Stromal cell of bone marrow (primary cell): ENCODE measurements at places on chromosomes 2 and 18.

DNA sequence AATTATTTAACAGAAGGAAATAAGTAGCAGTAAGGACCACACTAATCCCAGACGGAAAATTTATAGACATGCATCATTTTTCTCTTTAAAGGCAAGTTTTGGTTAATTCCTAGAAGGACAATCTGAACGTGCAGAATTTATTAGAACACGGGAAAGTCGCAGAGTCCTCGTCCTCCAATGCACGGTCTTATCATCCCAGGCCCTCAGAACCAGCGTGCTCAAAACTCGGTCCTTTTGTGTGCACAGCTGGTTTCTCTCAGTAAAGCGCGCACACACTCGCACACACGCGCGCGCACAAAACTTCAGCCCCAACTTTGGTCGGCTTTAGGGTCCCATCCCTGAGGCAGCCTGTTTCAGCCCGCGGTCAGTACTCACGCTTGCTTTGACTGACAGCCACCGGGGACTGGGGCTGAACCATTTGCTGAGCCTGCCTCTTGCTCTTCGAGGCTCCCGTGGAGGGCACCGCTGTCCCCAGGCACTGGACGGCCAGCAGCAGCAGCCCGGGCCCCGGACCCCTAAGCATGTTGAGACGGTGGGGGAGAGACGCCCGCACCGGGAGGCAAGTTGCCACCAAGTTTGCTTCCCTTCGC lies 493 bp downstream of the FN1 start:
- DNase-seq: no peak

DNA sequence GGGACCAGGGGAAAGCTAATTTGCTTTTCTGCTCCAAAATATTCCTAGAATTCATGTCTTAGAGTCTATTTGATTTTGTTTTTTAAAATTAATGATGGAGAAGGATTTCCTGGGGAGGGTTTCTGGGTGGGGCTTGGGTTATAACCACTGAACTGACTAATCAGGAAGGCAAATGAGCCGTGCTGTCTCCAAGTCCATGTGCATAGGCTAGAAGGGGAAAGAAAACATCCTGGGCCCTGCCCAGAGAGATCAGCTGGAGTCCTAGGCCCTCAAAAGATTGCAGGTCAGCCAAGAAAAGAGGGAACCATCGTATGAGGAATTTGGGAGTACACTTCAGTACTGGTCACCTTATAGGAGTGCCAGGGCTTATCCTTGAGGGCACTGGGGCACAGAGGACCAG lies 480.2 kb upstream of the CELF4 start:
- no peak for DNase-seq

DNA sequence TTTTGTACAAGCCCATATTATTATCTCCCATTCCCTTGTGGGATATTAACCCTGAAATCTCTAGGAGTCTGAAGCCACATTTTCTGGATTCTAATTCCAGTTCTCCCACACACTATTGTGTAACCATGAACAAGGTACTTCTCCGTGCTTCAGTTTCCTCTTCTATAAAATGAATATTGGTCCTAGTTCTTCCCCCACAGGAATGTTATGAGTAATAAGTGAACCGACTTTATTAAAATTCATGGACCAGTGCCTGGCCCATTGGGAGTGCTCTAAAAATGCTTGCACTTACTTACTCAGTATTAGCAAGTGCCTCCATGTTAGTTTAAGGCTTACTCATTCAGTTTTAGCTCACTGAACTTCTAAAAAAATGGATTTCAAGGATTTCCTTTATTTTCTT lies 1.4 kb upstream of the ACMSD start:
- DNase-seq: peak; percentile 97

GRCh38 chr2:110818767-110819481 lies 86.6 kb downstream of the ACOXL start:
- DNase-seq: no peak

- peak; percentile 3 for DNase-seq
These were observed 758 bp downstream of the RIF1 start for GRCh38 chr2:151410485-151410834.

DNA sequence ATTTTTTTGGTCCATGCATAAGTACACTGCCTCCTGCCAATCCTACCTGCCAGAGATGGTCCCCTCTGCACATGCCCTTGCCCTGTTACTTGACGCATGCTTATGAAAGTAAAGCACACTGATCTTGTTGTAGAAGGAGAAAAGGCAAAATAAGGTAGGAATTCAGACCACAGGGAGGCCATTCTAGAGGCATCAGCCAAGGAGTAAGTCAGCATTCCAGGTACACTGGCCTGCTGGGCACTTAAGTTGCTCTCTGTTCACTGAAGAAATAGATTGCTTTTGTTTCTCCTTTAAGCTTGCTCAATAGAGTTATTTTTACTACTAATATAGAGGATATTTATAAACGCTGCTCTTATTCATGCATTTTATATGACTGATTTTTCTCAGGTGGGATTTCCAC lies 604.4 kb downstream of the TDRD15 start:
- no peak for DNase-seq

GRCh38 chr2:109645412-109646184 lies 31.4 kb downstream of the SOWAHC start:
- no peak for DNase-seq

- no peak for DNase-seq
These were observed 77.8 kb downstream of the MALT1 start for GRCh38 chr18:58748899-58749595.

DNA sequence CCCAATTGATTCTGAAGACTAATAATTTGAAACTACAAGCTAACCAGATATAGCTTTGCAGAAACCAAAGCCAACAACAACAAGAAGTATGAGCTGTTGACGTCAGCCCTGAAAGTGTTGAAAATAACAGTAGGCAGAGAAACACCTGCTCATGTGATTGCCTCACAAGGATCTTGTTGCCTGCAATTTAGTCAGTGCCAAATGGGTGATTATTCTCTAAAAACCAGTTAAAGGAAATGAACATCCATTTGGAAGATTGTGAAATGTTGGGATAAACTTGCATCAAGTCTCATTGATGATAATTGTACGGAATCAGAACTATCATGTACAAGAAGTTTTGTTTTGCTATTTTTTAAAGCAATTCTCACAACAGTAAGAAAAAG lies 2.8 kb downstream of the CYTIP start:
- no peak for DNase-seq

GRCh38 chr2:213122725-213123124 lies 28.7 kb downstream of the IKZF2 start:
- DNase-seq: no peak

DNA sequence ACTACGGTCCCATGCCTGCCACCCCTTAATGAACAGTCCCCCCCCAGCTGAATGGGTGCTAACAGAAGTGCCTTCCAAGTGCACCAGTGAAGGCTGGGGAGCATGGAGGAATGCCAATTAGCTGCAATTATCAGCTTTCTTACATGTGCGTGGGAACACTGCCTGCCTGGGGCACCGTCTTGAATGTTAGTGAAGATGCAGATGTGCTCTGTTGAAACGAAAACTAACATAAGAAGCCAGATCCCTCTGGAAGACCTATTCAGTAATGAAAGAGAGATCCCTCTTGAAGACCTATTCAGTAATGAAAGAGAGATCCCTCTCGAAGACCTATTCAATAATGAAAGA lies 154.5 kb downstream of the CLIP4 start:
- DNase-seq: no peak

DNA sequence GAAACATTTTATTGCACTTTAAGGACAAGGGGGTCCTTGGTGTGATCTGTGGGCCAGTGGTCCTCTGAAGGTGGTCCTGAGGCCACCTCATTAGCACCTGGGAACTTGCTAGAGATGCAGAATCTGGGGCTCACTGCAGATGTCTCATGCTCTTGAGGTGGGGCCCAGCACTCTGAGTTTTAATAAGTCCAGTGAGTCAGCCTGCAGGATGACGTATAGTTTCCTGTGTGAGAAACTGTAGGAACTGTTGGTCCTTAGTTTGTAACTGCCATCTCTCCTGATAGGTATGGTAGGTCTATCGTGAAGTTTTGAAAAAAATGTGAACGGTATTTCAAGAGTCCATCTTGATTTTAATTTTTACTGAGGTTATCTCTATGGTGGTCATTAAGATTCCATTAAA lies 2.8 kb downstream of the TRPM8 start:
- DNase-seq: peak; percentile 6

GRCh38 chr2:85438201-85439024 lies 19.9 kb downstream of the SH2D6 start:
- DNase-seq: no peak

- peak; percentile 48 for DNase-seq
These were observed 21.8 kb downstream of the ATG4B start for GRCh38 chr2:241659150-241659739.
